ENCODE measurements at places on chromosomes 6 and 20.

DNA sequence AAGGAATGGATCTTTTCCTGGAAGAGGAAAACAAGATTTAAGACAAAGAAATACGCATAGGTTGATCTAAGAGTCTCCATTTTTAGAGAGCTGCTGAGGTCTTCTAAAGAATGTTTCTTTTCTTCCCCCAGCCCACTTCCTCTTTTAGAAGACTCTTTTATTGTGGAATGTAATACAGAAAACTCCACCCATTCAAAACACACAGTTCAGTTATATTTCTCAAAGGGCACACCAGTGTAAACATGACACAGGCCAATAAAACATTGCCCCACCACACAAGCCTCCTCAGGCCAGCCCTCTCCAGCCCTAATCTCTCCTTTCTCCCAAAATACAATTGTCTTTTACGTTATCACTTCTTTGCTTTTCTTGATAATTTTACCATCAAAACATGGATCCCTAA is 42.8 kb downstream of the SLC35B3 start:
- DNase-seq: no peak

DNA sequence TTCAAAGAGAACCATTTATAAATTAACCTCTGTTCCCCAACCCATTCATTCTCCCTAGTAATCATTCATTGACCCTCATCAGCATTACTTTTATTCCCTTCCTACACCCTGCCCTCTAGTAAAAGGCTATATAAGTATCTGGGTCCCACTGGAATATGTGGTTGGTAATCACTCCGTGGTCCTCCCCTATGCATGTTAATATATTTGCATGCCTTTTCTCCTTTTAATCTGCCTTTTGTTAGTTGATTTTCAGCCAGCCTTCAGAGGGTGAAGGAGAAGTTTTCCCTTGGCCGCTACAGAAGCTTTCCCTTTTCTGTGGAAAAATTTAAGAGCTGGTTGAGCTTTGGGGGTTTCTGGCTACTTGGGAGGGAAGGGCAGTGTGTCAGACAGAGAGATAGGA is 585.6 kb downstream of the UTRN start:
- DNase-seq: no peak

DNA sequence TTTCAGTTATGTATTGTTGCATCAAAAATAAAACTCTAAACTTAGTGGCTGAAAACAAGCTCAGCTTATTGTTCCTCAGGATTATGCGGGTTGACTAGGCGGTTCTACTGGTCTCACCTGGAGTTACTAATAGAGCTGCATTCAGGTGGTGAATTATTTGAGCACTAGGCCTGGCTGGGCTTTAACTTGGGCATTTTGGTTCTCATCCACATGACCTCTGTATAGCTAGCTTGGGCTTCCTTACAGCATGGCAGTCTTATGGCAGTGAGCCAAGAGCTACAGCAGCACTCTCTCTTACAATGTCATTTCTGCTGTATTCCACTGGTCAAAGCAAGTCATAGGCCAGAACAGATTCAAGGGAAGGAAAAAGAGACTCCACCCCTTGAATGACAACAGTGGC is 1.6 kb downstream of the PGBD1 start:
- no peak for DNase-seq

DNA sequence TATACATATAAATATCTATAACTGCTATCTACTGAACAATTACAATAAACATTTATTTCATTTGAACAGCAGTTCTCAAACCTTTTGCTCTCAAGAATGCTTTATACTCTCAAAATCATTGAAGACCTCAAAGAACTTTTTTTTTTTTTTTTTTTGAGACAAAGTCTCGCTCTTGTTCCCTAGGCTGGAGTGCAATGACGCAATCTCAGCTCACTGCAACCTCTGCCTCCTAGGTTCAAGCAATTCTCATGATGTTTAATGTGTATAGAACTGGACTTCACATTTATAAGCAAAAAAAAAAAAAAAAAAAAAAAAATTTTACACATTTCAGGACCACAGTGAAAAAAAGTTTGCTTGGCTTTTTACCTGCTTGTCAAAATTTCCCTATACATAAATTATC is 11.7 kb downstream of the UBE2V1 start:
- no peak for DNase-seq

GRCh38 chr6:35493307-35493983 is 3.4 kb downstream of the TEAD3 start:
- no peak for DNase-seq

DNA sequence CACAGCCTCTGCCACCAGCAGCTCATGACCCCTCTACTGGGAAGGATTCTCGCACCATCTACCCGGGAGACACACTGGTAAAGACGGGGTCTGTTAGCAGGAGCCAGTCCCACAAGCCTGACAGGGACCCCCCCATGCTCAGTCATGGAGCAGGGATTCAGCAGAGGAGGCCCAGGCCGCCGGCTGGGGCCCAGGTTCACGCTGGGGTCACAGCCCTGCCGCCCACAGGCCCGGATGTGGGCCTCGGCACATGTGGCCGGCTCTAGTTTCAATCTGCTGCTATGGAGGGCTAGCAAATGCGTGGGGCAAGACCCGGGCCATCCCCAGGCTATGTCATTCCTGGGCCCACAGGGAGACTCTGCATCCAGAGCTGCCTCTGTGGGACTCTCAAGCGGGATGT is 25.1 kb downstream of the PXDC1 start:
- no peak for DNase-seq

DNA sequence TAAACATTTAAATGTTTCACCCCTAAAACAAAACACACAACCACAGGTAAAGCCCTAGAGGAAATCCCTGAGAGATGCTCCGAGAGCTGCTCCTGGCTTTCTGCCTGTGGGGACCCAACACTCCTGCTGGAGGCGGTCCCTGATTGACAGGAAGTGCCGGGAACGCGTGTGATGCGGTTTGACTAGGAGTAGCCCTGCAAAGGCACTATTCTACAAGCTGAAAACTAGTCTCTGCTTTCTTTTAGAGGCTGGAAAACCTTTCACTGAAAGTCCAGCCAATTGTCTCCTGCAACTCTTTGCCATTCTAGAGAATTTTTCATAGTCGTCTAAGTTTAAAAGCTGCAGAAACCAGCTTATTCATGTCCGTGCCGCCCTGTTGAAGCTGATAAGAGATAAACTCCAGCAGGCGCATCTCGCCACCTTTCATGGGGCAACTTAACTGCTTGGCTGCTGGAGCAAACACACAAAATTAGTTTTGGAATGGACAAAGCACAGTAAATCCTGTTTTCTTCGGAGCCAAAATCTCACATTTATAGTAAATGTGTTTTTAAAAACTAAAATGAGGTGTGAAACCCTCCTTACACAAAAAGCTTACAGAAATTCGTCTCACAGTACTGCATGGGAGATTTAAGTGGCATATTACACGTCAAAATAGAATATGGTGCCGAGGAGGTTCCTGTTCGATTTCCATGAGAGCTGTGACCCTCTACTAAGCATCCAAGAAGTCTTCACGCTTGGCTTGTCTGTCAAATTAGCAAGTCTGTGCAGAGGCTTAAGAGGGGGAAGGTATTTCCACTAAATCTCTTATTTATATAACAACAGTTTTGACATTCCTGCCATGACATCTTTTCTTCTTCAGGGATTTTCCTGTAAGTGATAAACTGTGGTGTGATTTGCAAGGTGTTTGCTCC is 46.9 kb downstream of the DACT2 start:
- no peak for DNase-seq

- DNase-seq: no peak
Measured at GRCh38 chr6:46061497-46061896, 45.8 kb upstream of the CLIC5 start.

DNA sequence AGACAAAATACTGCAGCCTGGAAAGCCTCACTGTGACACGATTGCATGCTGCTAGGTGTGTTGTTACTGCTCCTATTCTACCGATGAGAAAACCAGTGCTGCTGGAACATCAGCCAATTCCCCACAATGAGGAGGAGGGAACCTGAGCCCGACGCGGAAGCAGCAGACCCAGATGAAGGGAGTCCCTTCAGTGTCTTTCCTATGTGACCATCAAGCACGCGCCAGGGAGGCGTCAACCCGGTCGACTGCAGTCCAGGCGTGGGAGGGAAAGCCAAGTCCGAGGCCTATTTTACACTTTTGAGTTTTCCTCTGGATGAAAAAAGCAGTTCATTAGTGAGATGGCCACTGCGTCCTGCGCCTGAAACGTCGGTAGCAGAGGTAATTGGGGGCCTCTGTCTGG is 63.3 kb downstream of the STK35 start:
- DNase-seq: no peak

DNA sequence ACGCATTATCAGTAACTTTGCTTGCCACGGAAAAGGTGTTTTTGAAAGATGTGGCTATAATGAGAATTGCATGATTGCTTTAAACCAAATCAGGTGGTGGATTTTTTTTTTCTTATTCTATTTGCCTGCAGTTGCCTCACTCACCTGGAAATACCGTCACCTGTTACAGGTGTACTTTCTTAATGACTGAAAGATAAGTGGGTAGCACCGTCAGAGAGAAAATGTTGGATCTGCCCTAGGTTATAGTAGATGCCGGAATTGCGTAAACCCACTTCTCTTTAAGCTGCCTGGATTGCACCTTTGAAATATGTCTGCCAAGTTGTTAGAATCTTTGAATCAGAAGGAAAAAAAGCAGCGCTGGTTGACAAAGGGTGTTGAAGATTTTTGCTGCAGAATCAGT is 68.5 kb downstream of the SH3BGRL2 start:
- no peak for DNase-seq

DNA sequence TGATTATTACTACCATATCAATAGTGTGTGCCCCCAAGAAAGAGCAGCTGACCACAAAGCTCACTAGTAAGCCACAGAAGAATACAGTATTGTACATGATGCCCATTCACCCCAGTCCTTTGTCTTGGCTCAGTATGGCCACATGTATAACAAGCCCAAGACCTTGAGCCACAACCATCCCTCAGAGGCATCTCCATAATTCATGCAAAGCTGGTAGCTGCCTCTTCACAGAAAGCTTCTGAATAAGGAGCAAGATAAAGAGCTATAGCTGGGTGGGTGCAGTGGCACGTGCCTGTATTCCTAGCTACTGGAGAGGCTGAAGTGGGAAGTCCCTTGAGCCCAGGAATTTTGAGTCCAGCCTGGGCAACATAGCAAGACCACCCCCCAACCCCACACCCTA is 4.8 kb upstream of the BTN1A1 start:
- no peak for DNase-seq

DNA sequence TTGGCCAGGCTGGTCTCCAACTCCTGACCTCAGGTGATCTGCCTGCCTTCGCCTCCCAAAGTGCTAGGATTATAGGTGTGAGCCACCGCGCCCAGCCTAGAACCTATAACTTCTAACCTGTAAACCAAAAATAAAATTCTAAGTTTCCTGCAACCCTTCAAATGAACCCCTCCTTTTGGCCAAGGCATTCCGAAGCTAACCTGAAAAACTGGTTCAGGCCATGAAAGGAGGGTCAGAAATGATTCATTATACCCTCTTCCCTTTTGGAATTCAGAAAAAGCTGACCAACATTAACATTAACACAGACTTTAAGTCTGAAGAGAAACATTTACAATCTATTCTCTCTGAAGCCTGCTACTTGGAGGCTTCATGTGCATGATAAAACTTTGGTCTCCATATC is 165.1 kb downstream of the TINAG start:
- no peak for DNase-seq

GRCh38 chr6:33140556-33140955 is 51.7 kb downstream of the COL11A2 start:
- no peak for DNase-seq

- DNase-seq: no peak
Measured at GRCh38 chr6:20846602-20847028, 312.4 kb downstream of the CDKAL1 start.

DNA sequence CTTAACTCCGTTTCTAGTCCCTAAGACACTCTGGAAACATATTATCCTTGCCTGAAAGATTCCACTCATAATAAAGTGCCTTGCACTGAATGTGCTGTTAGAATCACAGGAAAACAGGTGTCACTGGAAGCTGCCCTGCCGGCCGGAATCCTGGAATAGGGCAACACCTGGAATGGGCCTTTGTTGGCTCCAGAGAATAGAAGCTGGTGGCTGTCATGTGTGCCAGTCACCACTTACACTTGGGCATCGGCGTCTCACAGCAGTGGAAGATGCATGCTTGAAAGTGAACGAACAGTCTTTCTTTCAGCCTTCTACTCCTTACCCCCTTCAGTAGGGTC is 90.8 kb upstream of the AFDN start:
- no peak for DNase-seq

- no peak for DNase-seq
Measured at GRCh38 chr6:150466196-150466595, 97.4 kb downstream of the IYD start.

DNA sequence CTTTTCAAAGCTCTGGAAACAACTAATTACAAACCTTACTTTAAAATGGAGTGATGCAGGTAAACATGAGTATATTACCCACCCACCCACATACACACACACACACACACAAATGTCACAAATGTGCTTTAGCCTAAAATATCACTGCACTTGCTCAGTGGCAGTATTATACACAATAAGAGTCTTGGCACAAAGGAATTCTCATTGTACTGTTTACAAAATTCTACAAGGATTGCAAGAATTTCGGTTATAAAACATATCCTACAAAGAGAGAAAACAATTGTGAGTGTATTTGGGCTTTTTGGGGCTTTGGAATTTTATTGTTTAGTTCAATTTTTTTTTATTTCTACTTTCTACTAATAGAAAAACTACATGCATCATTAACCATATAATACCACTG is 113.2 kb upstream of the BEND6 start:
- no peak for DNase-seq

GRCh38 chr6:30160008-30160784 is 815 bp downstream of the TRIM10 start:
- no peak for DNase-seq

DNA sequence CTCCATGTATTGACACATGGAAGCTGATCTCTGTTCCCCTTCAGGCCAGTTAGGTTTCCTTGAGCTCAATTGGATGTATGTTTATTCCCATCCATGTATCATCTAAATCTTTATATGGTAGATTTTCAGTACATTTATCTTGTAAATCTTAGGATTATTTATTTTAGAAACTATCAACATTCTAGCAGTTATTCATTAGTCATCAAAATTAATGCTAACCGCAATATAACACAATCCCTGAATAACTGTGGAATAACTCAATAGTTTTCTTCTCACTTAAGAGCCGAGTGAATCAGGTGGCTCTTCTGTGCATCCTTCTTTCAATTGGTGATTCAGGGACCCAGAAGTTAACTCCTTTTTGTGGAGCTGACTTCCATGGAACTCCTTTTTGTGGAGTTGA is 15.5 kb upstream of the TBX18 start:
- no peak for DNase-seq

DNA sequence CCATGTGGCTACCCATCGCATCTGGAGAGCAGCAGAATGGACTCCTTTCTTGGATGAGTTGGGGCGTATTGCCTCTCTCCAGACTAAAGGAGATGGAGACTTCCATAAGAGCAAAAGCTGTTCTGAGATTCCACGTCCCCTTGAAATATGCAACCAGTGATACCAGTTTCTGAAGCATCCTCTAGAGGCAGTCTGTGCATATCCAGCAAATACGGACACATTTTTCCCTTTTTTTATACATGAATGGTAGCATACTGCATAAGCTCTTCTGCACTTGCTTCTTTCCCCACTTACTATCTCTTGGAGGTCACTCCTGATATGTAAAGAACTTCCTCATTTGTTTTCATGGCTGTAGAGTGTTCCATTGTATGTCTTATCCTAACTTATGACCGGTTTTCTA is 34.6 kb downstream of the TAF8 start:
- DNase-seq: no peak
